ENCODE measurements at places on chromosomes 5 and 9. TPM values are rescaled to one million over a fixed set of nuclear protein-coding genes. Genes with fewer than 3 reads are reported as not detected.

DNA sequence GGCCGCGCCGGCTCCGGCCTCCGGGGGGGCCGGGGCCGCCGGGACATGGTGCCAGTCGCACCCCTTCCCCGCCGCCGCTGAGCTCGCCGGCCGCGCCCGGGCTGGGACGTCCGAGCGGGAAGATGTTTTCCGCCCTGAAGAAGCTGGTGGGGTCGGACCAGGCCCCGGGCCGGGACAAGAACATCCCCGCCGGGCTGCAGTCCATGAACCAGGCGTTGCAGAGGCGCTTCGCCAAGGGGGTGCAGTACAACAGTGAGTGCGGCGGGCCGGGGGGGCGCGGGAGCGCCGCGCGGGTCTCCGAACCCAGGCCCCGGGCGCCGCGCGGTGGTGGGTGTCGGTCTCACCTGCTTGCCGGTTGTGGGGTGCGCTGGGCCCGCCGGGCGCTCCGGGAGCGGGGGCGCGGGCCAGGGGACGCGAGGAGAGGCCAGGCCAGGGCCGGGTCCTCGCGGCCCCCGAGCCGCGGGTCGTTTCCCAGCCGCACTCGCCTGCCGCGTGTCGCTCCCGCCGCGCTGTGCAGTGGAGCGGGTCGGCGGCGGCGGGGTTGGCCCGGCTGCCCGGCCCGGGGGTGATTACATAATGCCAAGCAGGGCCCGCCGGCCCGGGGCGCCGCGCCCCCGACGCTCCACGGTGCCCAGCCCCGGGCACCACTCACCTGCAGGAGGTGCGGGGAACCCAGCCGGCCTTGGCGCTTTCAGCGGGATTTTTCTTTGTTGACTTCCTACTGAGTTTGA, 492 bp downstream of the RABL6 start:
- no peak for DNase-seq

- DNase-seq, result no peak
Measured at GRCh38 chr5:106093134-106093533, 1577.6 kb downstream of the EFNA5 start.

GRCh38 chr5:138601444-138601843, 26.2 kb upstream of the HSPA9 start:
- DNase-seq, result no peak

GRCh38 chr9:14812806-14813205, 90.3 kb upstream of the CER1 start:
- DNase-seq, result no peak

- no peak for DNase-seq
Measured at GRCh38 chr9:13166996-13167395, 112.5 kb downstream of the MPDZ start.

GRCh38 chr5:27020973-27021372, 17.4 kb downstream of the CDH9 start:
- DNase-seq, result no peak

- no peak for DNase-seq
Measured at GRCh38 chr5:166708291-166708690, 1583.2 kb upstream of the WWC1 start.

The HMMR gene
- total RNA-seq, result 2.0 TPM

DNA sequence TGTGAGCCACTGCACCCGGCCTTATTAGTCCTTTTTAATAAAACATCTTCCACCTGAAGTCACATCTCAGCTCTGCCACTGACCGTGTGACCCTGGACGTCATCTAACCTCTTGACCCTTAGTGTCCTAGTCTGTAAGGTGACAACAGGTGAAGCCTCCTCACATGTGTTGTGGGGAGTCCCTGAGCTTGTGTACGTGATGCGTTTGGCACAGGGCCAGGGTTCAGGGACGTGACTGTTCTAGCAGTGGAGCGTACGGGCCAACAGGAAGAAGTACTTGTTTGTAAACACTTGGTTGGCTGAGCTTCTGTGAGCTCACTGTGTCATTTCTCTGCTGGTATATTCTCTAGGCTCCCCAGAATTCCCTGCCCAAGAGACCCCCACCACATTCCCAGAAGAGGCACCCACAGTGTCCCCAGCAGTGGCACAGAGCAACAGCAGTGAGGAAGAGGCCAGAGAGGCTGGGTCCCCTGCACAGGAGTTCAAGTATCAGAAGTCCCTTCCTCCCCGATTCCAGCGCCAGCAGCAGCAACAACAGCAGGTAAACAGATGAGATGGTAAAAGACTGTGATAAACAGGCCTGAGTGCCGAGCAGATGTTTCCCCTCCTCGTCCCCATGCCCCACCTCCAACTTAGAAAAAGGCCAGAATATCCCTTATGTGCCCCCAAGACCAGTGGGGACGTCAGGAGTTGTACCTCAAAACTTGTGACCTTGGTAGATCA, 35.3 kb upstream of the POMT1 start:
- DNase-seq, result no peak

DNA sequence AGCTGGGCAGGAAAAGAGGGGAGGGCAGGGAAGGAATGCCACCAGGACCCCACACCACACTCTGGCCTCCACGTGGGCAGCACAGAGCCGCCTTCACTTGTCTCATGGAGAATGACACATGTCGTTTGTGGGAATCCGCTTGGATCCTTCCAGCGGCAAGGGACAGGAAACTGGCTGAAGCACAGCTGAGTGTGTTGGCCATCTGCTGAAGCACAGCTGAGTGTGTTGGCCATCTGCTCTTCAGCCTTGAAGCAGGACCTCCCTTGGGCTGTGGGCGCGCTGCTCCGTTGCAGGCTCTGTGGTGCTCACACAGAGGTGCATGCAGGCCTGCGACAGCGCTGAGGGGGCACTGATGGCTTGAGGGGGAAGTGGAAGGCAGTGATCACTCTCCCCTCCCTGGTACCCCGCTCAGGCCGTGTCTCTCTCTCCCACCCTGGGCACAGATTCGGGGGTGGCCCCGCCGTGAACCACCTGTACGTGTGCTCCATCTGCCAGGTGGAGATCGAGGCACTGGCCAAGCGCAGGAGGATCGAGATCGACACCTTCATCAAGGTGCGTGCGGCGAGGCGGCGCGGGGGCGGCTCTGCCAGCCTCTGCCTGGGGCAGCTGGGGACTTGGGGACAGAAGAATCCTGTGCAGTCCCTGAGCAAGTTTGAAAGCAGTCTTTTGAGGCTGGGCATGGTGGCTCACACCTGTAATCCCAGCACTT, 40.6 kb downstream of the USP20 start:
- DNase-seq, result no peak

The ADAMTS12 gene
- total RNA-seq, result 1.7 TPM

GRCh38 chr5:126680191-126680817, 79.6 kb downstream of the PHAX start:
- DNase-seq, result no peak

DNA sequence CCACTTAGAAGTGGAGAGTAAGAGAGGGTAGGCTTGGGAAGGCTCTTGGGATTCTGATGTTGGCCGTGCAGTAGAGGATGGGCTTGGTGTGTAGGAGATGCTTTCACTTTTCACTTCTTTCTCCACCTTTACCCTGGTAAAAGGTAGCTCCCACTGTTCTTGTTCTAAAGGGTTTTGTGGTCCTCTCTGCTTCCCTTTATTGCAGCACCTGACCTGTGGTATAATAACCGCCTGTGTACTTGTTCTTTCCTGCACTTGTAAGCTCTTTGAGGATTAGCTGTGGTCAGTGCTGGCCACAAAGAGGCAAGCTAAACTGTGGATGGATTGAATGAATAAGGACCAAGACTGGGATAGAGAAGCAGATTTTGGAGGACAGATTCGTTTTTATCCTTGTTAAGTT, 25.2 kb downstream of the KDM4C start:
- no peak for DNase-seq

- DNase-seq, result no peak
Measured at GRCh38 chr5:35246900-35247647, 16.8 kb upstream of the PRLR start.

The IRX1 gene
- total RNA-seq, result not detected

The SLC34A1 gene
- total RNA-seq, result not detected

DNA sequence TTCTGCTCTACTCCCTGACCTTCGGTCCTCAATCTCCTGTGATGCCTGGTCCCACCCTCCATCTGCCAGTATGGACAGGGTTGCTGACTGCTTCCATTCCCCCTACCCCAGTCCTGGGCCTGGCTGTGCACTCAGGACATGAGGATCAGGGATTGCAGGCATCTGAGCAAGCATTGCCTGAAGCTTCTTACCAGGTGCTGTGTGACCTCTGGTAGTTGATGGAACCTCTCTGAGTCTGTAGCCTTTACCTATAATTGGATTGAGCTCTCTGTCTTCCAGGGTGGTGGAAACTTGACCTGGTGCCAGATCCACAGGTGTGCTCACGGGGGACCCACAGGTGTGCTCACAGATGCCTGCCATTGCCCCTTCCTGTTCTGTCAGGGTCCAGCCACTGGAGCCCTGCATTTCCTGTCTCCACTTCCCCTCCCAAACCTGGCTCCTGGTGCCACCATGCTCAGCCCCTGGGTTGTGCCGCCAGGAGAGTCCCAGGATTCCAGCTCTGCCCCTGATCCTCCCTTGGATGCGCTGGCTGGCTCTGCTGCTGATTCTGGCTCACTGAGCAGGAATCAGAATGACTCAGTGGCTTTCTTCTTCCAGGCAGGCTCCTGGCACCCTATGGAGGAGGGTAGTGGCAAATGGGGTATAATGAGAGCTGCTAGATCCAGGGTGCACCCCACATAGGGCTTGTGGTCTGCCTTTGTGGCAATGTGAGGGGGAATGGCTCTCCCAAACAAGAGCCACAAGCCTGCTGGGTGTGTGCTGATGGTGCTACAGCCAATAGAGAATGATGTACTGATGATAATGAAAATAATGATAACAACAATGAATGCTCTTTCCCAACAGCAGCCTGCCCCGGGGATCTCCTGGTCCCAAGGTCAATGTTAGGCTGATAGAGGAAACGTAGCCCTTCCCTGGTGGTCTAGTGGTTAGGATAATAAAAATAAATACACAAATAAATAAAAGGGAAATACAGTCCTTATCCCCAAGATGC, 35.2 kb upstream of the PSD2 start:
- no peak for DNase-seq

The MYMK gene
- not detected for total RNA-seq

DNA sequence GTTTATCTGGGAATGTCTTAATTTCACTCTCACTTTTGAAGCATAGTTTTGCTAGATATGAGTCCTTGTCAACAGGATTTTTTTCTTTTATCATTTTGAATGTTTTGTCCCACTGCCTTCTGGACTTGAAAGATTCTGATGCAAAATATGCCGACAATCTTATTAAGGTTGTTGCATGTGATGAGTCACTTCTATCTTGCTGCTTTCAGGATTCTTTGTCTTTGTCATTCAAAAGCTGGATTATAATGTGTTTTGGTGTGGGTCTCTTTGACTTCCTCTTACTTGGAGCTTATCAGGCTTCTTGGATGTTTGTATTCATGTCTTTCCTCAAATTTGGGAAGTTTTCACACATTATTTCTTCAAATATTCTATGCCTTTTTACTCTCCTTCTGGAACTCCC, 33.8 kb downstream of the PLEKHG4B start:
- DNase-seq, result no peak

GRCh38 chr5:13251623-13252376, 692.7 kb downstream of the DNAH5 start:
- DNase-seq, result no peak

DNA sequence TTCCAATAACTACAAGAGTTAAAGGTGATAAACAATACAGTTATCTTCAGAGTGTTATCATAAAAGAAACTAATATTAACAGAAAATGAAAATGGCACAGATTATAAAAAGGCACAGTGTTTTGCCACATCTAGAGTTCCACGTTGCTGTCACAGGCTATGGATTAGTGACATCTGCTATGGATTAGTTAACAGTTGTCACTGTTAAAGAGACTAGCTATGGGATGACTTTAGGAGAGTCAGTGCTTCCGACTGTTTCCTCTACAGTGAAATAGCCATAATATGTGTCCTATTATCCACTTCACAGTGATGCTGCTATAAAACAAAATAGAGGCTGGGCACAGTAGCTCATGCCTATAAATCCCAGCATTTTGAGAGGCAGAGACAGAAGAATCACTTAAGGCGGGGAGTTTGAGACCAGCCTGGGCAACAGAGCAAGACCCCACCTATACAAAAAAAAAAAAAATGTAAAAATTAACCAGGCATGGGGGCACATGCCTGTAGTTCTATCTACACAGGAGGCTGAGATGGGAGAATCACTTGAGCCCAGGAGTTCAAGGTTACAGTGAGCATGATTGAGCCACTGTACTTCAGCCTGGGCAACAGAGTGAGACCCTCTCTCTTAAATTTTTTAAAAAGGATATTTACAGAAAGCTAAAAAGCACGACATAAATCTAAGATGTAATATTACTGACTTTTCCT, 19.7 kb downstream of the MAPKAP1 start:
- DNase-seq, result no peak

GRCh38 chr5:170070556-170071412, 34.9 kb upstream of the FOXI1 start:
- DNase-seq, result no peak

All from right atrium auricular region (tissue), 2 donors.